ENCODE measurements at places on chromosomes 3 and 15.

DNA sequence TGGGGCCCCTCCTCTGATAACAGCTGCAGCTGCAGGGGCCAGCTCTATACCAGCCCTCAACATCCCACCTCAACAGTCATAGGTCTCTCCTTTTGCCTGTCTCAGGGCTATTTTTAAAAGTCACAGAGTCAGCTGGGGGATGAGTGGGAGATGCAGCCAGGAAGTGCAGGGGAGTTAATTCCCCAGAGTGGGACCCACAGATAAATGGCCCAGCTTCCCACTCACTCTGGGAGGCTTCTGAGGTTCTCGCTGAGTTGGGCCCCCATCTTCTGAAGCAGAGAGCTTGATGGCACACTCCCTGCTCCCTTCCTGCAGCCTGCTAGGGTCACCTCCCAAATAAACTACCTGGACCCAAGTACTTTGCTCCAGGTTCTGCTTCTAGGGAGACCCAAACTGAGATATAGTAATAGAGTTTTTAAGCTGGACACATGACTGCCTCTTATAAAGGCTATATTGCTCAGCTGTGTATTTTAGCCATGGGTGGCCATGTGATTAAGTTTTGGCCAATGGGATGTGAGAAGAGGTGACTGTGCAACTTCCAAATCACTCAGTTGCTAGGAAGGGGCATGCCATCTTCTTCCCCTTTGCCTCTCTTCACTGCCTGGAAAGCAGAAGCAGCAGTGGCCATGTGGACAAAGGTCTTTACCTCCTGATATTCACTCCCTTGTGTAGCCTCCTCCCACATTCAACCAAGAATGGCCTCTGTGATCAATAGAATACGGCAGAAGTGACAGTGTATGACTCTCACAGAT lies 15.5 kb upstream of the VIPR1 start:
- no peak for DNase-seq

- no peak for DNase-seq
Observed at GRCh38 chr3:135040321-135041240, 245.5 kb downstream of the EPHB1 start.

DNA sequence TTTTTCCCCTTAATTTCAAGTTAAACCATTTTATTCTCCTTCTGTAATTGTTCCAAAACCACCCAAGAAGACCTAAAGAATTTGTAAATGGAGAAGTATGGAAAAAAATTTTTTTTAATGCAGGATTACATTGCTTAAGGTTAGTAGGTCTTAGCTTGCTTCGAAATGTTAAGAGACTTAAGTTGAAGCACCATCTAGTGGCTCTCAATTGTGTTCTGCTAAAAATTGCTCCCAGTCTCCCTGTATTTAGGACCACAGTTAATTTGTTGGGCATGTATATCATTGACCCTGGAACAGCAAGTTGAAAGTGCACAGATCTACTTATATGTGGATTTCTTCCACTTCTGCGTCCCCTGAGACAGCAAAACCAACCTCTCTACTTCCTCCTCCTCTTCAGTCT lies 32.4 kb downstream of the CD200R1L start:
- no peak for DNase-seq

GRCh38 chr15:82047453-82048400 lies 1.9 kb upstream of the MEX3B start:
- no peak for DNase-seq

- no peak for DNase-seq
Observed at GRCh38 chr3:73228437-73228836, 167.0 kb downstream of the EBLN2 start.

- DNase-seq: no peak
Observed at GRCh38 chr3:128073807-128074206, 21.6 kb downstream of the SEC61A1 start.

GRCh38 chr3:115551016-115551415 lies 72.3 kb upstream of the GAP43 start:
- DNase-seq: no peak

DNA sequence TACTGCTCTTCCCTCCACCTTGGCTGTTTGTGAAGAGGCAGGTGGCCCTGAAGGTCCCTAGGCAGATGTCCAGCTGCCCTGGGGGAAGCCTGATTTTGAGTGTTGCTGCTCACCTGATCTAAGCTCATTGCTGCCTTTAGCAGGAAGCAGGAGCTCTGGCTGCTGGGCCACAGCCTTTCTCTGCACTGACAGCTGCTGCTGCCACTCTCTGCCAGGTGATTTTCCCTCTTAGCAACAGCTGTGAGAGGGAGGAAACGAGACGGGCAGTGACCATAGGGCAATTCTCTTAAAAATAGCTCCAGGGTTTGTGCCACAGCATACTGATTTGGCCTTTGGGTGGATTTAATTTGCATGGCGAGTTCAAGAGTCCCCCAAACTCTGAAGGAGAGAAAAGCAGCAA lies 415.8 kb upstream of the SEMA6D start:
- no peak for DNase-seq
